ENCODE measurements at places on chromosomes 11 and 22. TPM values are rescaled to one million over a fixed set of nuclear protein-coding genes. Genes with fewer than 3 reads are reported as not detected.

The PGA5 gene
- 0.79 TPM for total RNA-seq

The CRYBA4 gene
- total RNA-seq, result 2.0 TPM

DNA sequence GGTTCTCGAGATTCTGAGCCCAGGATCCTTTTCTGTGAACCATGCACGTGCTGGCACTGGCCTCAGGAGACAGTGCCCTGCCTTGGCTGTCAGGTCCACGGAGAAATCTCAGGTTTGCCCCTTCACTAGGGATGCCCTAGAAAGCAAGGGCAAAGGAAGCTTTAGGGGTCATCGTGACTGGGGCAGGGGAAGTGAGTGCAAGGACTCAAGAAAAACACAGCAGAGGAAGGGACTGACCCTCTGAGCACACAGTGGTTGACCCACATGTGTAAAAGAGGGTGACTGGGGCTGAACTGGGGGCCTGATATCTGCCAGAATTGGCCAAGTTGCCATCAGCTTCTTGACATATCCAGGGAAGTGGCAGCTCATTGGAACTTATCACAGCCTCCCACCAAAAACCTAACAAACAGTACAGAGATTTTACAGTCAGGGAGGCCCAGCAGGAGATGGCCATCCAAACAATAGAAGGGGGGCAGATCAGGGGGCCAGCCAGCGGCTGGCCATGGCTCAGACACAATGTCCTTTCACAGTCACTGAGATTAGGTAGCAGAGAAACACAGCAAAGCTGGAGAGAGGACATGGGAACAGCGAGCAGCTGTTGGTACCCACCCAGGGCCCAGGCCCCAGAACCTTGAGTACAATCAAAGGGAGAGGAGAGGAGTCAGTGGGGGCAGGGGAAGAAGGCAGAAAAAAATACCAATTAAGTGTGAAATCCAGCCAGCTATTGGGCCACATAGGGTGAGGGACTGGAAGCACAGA lies 4.4 kb downstream of the TMEM121B start:
- DNase-seq, result no peak

DNA sequence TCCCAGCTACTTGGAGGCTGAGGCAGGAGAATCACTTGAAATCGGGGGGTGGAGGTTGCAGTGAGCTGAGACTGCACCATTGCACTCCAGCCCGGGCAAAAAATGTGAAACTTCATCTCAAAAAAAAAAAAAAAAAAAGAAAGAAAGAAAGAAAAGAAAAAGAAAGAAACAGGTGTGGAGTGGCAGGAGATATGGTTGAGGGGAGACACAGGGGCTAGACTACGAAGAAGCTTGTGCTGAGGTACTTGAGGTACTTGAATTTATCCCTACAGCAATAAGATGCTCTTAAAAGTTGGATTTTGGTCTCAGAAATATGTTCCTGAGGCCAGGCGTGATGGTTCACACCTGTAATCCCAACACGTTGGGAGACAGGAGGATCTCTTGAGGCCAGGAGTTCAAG lies 2.2 kb upstream of the MAJIN start:
- no peak for DNase-seq

DNA sequence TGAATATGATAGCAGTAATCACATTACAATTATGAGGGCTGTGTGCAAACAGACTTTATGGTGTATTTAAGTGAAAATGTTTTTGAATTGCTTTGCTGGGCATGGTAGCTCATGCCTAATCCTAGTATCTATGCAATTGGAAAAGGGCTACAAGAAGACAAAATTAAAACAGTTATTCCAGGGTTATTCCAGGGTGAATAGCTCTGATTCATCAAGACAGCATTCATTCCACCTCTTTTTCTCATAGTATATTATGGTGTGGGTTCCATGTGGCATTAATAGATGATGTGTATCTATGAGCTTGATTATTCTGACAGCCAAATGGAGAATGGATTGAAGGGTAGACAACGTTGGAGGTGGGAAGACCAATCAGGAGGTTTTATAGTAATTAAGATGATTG lies 12.1 kb upstream of the SIDT2 start:
- DNase-seq, result no peak

All from astrocyte (in vitro differentiated cells and primary cell).